ENCODE measurements at places on chromosomes 16 and 17.
A peak's percentile ranks its signal among the peaks of the same experiment; 100 is the strongest.

DNA sequence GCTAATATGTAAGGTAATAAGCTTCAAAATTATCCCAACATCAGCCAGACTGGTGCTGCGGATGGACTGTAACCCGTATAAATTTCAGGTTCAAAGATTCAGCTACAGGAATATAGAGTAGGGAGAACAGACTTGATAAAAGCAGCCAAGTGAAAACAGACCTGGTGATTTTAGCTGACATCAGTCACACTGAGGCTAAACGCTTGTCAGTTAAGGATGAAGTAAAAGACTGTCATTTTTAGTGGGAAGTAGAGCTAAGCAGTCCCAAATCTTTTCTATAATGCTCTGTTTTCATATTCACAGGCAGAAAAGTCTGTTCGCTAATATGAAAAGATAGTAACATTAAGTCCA lies 35.4 kb downstream of the CMTM4 start:
- no peak for DNase-seq

DNA sequence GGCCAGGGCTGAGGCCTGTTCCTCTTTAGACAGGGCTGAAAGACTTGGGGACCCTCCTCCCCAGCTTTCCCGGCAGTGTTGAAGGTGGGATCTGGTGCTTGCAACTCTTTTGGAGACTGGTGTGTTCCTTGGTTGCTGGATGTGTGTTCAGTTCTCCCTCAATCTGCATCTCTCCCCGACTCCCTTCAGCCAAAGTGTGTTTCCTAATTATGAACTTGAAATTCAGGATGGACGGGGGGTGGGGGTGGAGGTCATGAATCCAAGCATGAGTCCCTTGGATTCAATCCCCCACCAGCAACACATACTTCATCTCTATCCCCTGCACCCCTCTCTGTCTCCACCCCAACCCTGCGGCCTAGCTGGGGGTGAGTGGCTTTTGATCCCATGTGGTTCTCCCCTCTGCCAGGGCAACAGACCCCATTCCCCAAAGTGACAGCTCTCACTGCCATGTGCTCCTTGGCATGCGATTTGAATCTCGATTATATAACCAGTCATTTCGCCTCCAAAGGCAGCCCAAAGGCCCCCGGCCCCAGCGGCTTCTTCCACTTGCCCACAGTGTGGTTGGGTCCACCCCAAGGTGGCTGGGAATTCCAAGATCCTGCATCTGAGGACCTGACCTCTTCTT lies 1.3 kb downstream of the ARHGAP23 start:
- DNase-seq: no peak

DNA sequence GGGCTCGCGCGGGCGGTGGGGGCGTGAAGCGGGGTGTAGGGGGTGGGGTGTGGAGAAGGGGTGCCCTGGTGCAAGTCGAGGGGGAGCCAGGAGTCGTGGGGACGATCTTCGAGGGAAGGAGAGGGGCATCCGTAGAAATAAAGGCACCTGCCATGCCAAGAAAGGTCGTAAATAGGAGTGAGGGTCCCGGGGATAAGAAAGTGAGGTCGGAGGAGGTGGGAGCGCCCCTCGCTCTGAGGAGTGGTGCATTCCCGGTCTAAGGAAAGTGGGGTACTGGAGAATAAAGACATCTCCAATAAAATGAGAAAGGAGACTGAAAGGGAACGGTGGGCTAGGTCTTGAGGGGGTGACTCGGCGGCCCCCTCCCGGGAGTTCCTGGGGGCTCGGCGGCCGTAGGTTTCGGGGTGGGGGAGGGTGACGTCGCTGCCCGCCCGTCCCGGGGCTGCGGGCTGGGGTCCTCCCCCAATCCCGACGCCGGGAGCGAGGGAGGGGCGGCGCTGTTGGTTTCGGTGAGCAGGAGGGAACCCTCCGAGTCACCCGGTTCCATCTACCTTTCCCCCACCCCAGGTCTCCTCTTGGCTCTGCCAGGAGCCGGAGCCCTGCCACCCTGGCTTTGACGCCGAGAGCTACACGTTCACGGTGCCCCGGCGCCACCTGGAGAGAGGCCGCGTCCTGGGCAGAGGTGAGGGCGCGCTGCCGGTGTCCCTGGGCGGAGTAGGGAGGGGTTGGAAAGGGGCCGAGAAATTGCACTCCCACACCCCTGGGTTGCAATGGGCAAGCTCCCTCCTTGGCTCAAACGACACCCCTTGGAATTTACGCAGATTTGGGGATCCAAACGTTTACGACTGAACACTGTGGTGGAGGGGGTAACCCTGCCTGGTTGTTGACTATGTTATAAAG lies 888 bp downstream of the CDH1 start:
- peak; percentile 92 for DNase-seq

DNA sequence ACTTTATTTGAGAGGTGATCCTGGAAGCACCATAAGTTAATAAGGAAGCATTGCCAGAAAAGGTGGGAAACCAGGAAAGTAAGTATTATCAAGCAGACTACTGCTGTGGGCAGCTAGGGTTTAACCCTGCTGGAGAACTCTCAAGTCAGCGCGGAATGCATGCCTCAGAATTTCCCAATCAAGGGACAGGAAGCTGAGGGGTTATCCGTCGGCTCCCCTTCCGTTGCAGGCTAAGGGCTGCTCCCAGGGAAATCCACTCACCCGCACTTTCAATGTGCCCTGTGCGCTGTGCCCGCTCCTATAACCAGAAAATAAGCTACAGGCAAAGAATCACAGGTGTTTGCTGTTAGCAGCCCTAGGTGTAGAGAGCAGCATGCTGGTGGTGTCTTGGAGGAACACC lies 138.5 kb upstream of the CACNG3 start:
- no peak for DNase-seq

DNA sequence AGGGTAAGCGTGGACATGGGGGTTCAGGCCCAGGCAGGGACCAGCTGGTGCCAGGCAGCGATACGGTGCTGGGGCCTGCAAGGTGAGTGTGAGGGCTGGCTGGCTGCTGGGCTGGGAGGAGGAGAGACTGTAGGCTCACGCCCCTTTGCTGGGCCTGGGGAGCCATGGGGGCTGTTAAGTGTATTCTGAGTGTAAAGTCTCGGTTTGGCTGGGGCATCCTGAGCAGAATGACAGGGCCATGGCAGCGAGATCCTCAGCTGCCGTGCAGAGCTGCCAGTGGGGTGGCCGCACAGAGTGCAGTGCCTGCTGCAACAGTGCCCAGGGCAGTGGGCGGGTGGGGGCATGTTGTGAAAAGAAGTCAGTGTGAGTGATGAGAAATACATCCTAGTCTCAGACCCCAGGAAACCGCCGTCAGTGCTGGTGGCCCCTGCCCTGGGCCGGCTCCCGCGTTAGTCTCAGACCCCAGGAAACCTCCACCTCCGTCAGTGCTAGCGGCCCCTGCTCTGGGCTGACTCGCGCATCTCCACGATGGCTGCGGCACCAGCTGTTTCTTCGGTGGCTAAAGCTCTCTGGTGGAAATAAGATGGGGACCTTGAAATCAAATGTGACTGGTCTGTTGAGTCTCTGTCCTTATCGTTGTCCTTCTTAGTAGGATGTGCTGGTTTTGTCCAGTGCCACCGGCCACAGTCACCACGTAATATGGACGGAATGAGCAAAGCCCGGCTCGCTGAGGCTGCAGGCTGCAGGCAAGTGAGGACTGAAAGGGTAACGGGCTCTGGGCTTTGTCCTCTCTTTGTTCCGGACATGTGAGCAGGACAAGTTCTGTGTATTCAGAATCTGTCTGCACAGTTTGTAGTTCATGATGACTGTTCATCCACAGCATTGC lies 22.9 kb downstream of the ACSF3 start:
- no peak for DNase-seq

GRCh38 chr17:9702914-9703780 lies 57.8 kb downstream of the USP43 start:
- no peak for DNase-seq

GRCh38 chr16:81817789-81818567 lies 38.9 kb downstream of the PLCG2 start:
- no peak for DNase-seq

GRCh38 chr17:19274893-19275292 lies 37.7 kb downstream of the EPN2 start:
- DNase-seq: no peak

GRCh38 chr17:82400830-82401229 lies 17.3 kb upstream of the HEXD start:
- DNase-seq: no peak

GRCh38 chr16:55203570-55203969 lies 120.4 kb upstream of the IRX6 start:
- no peak for DNase-seq

DNA sequence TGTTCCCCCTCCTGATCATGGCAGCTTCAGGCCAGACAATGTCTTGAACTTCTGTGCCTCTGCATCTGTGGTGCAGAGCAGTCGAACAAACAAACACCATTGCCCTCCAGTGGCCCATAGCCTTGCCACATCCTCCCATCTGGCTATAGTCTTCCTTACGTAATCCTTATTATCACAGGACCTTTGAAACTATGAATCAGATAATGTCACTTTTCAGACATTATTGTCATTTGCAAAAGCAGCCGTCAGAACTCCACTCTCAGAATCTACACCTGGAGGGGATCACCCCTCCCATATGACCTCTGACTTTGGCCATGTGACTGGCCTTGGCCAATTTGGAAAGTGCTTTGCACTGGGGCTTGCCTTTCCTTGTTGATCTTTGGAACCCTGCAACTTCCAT lies 387.3 kb downstream of the MAF start:
- DNase-seq: no peak

GRCh38 chr17:20216154-20216815 lies 207.1 kb downstream of the SPECC1 start:
- DNase-seq: no peak

- no peak for DNase-seq
Observed at GRCh38 chr16:71338632-71339031, 19.9 kb upstream of the CALB2 start.

DNA sequence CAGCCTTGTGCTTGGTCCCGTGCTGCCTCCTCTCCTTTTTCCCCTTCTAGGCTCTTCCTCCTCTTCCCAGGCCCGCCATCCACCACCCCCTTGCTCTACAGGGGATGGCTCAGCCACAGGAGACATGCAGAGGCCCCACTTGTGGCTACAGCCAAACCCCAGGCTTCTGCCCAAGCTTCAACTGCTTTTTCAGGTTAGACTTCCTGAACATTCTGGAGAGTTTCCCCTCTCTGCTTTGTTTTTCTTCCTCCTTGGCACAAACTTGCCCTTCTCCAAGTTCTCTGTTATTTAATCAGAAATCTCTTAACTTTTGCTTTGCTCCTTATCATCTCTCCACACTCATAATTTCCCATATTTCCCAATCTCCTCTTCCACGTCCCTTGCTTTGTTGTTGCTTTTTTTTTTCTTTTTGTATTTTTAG lies 18.3 kb upstream of the HAS3 start:
- no peak for DNase-seq

DNA sequence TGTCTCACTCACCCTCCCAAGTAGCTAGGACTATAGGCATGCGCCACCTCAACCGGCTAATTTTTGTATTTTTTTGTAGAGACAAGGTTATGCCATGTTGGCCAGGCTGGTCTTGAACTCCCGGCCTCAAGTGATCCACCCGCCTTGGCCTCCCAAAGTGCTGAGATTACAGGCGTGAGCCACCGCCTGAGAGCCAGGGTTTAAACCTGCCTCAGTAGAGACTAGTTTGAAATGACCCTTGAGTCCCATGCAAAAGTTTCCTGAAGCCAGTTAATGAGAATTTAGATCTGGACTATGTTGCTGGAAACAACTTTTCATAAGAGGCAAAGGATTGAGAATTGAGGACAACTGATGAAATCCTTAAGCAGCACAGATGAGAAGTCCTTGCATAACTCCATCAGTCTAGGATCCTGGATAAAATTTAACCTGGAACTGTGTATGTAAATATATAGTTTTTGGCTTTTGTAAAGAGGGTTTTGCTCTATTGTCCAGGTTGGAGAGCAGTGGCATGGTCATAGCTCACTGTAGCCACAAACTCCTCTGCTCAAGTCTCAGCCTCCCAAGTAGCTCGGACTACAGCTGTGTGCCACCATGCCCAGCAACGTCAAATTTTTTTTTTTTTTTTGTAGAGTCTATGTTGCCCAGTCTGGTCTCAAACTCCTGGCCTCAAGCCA lies 43.2 kb downstream of the CYB5B start:
- no peak for DNase-seq

GRCh38 chr17:1110862-1111598 lies 68.8 kb downstream of the ABR start:
- peak; percentile 75 for DNase-seq

- DNase-seq: no peak
Observed at GRCh38 chr16:81515721-81516120, 71.1 kb downstream of the CMIP start.

DNA sequence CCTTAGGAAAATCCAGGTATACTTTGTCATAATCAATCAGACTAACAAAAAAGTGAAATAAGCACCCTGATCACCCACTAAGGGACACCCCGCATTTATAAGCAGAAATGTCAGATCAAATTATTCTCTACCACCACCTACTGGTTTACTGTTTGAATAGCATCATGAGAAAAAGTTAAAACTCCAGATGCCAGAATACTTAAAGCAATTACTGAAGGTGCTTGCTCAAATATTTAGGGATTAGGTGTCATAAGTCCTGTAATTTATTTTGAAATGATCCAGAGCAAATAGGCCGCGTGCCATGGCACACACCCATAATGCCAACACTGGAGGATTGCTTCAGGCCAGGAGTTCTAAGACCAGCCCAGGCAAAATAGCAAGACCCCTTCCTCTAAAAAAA lies 2.3 kb downstream of the TOP2A start:
- DNase-seq: no peak

DNA sequence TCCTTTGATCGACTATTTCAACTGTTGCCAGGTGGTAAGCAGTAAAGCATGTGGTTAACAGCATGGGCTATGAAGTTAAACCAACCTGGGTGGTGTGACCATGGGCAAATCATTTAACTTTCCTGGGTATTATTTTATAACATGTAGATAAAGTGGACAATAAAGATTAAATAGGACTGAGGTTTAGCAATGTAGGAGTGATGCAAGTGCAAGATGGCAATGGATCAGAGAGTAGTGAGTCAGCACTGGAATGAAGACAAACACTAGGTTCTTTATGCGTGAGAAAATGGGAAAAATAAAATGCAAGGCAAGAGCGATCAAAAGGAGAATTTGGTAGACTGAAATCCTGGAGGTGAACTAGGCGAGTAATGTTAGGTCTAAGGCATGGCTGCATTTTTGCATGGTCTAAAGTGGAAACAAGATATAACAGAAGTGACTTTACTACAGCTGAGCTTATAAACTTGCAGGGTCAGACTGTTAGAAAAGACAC lies 222.4 kb upstream of the AXIN2 start:
- no peak for DNase-seq

GRCh38 chr17:50864747-50865059 lies 1.5 kb downstream of the TOB1 start:
- no peak for DNase-seq
